ENCODE measurements at places on chromosomes 13 and 19. TPM values are rescaled to one million over a fixed set of nuclear protein-coding genes. Genes with fewer than 3 reads are reported as not detected.

- H3K4me1 ChIP-seq: peaks cover 37% of the 10 kb centered on the region
- H3K27ac ChIP-seq: peak overlapping the region; percentile 67
- DNase-seq: no peak
Observed at GRCh38 chr19:4429771-4430171, 27.3 kb downstream of the CHAF1A start.

GRCh38 chr19:4342314-4342614 lies 1.1 kb upstream of the MPND start:
- H3K4me1 ChIP-seq: peaks cover 36% of the 10 kb centered on the region
- no peaks in the 10 kb centered on the region for H3K27me3 ChIP-seq
- H3K36me3 ChIP-seq: peaks cover 13% of the 10 kb centered on the region
- DNase-seq: no peak

The SYNE4 gene
- 2.1 TPM for total RNA-seq

The CD22 gene
- total RNA-seq: 920 TPM

GRCh38 chr13:67120872-67121531 lies 109.1 kb downstream of the PCDH9 start:
- no peak overlapping the region for H3K4me3 ChIP-seq
- no peaks in the 10 kb centered on the region for H3K36me3 ChIP-seq
- peaks cover 5% of the 10 kb centered on the region for H3K4me1 ChIP-seq
- no peaks in the 10 kb centered on the region for H3K27me3 ChIP-seq
- no peak overlapping the region for H3K27ac ChIP-seq
- DNase-seq: no peak

- no peak overlapping the region for H3K4me3 ChIP-seq
- no peak overlapping the region for H3K27ac ChIP-seq
- peaks cover 42% of the 10 kb centered on the region for H3K27me3 ChIP-seq
- no peak for DNase-seq
Observed at GRCh38 chr19:46481223-46481848, 10.0 kb upstream of the PNMA8A start.

The ELSPBP1 gene
- not detected for total RNA-seq

DNA sequence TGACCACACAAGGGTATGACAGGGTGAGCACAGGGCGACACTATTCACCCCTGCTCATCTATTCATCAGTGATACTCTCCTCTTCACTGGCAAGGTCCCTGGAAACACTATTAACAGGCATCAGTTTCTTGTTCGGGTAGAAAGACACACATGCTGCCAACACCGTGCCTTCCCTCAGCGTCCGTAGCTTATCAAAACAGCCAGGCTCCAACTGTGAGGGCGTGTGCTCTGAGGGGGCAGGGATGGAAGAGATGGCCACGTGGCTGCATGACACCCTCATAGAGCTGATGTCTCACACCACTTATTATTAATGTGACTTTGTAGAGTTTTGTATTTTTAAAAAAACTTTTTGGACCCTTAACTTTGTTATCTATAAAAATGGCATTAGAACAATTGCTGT lies 160.3 kb downstream of the ITGBL1 start:
- H3K27ac ChIP-seq: no peak overlapping the region
- H3K36me3 ChIP-seq: no peaks in the 10 kb centered on the region
- no peak for DNase-seq

The BORCS8 gene
- total RNA-seq: 52.3 TPM

The FUT6 gene
- total RNA-seq: not detected

GRCh38 chr13:24228852-24229458 lies 68.4 kb downstream of the SPATA13 start:
- H3K27me3 ChIP-seq: no peaks in the 10 kb centered on the region
- no peak for DNase-seq
- H3K36me3 ChIP-seq: no peaks in the 10 kb centered on the region
- H3K4me3 ChIP-seq: no peak overlapping the region
- no peak overlapping the region for H3K27ac ChIP-seq
- peaks cover 27% of the 10 kb centered on the region for H3K4me1 ChIP-seq
